ENCODE measurements at places on chromosomes 7 and 10.
A peak's percentile ranks its signal among the peaks of the same experiment; 100 is the strongest.

DNA sequence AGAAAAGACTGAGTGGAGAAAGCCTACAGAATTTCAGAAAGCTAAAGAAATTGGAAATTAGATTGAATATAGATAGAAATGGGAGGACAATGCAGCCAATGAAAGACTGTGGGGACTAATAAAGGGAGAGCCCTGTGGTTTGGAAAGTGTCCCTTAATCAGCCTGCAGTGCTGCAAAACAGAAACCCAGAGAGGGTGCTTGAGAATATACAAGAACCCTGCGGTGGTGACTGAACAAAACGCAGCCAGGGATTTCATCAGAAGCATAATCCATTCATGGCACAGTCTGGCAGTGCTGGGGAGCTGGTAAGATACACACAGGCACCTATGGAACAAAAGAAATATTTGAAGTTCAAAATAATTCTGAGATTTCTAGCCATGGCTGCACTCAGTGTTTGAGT lies 19.1 kb downstream of the CEP41 start:
- DNase-seq: no peak

DNA sequence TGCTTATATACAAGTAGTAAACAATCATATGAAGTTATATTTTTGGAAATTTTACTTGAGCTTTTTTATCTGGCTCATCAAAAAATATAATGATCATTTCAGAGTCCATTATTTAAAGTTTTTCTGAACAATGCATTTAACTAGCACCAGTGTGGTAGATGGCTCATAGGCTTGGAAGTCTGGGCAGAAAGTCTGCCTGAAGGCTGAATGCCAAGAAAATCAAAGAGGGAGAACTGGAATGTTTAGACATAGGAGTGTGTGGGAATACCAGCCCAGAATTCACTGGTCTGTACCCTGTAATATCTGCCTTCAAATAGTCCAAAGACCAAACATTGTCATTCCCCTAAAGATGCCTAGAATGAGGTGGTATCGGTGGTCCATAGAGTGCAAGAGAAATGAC lies 40.3 kb upstream of the ANK3 start:
- no peak for DNase-seq

GRCh38 chr10:5105626-5106025 lies 11.4 kb downstream of the AKR1C3 start:
- no peak for DNase-seq

- no peak for DNase-seq
Measured at GRCh38 chr7:33781796-33782195, 123.5 kb upstream of the BMPER start.

DNA sequence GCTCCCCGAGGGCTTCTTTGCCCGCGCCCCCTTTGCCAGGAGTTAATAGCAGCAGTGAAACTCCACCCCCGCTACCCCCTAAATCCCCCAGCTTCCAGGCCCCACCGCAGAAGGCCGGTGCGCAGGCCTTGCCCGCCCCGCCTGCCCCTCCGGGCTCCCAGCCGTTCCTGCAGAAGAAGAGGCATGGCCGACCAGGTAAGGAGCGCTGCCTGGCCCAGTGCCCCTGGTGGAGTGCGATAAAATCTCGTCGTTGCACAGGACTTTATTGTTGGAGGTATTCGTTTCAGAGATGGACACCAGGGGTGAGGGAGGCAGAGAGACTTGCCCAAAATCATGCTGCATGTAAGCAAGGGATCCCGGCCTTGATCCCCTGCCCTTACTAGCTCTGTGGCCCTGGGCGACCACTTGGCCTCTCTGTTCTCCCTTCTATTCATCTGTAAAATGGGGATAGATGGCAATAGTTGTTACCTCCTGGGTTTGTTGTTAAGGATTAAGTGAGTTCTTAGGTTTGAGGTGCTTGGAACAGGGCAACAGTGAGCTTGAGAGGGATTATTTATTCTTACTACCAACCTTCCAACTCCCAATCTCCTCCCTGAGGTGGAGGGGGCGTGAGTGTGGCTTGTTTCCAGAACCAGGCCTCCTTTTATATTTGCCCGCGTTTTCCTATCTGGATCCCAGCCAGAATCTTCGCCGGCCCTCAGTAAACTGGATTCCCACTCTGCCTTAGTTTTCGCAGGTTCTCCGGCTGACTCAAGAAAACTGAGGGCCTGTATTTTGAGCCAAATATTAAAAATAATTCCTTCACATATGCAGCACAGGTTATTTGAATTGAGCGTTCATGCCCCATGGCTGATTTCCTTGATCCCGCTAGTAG lies 78.3 kb downstream of the WIPF3 start:
- DNase-seq: peak; percentile 47

GRCh38 chr10:15802375-15802949 lies 57.8 kb downstream of the MINDY3 start:
- DNase-seq: no peak

- DNase-seq: no peak
Measured at GRCh38 chr7:133320891-133321290, 68.0 kb downstream of the EXOC4 start.

DNA sequence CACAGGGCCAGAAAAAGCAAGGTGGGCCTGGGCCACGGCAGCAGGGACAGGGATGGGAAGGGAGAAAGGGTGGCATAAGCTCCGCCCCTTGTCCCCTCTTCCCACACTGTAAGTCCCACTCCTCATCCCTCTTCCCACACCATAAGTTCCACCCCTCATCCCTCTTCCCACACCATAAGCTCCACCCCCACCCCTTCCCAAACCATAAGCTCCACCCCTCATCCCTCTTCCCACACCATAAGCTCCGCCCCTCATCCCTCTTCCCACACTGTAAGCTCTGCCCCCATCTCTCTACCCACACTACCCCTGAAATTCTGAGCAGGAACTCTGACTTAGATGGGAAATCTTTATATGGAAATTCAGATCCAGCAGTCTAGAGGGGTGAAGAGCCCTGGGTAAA lies 55.7 kb downstream of the HSPA12A start:
- DNase-seq: no peak

GRCh38 chr7:102320181-102320580 lies 33.5 kb downstream of the SH2B2 start:
- DNase-seq: no peak

- no peak for DNase-seq
Measured at GRCh38 chr10:17354781-17355180, 99.6 kb downstream of the ST8SIA6 start.

GRCh38 chr10:52032681-52033629 lies 281.1 kb upstream of the DKK1 start:
- DNase-seq: no peak

GRCh38 chr10:63173468-63174232 lies 40.5 kb downstream of the NRBF2 start:
- no peak for DNase-seq

GRCh38 chr10:31678575-31679516 lies 249.8 kb downstream of the ARHGAP12 start:
- DNase-seq: no peak

DNA sequence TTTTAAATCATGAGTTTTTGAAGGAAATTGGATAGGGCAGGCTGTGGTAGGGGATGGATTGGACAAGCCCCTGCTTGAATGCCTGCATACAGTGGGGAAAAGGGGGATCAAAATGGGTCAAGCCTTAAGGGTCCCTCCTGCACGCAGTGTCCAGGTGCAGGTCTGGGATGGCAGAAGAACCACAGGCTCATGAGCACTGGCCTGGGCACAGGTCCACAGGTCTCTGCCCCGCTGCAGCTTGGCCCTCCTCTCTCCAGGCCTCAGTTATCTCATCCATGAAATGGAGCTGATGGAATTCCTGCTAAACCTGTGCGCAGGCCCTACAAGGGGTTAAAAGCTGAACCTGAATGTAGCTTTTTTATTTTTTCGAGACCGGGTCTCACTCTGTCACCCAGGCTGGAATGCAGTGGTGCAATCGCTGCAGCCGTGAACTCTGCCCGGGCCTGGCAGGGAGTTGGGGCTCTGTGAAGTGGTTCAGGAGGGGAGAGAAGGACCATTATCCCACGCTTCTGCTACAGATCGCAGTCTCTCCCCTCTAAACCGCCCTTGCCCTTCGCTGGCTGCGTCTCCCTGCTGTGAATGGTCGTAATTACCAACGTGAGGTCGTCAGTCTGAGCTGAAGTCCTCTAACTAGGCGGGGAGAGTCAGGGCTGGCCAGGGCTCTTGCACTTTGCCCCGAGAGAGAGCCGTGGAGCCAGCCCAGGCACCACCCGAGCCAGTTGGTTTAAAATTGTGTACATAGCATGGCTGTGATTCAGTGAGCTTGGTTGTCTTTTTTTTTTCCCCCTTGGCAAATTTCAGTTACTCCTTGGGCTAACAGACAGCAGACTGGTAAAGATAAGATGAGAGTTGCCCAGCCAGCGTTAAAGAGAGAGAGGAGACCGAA lies 77.5 kb upstream of the GTF2I start:
- peak; percentile 36 for DNase-seq

- no peak for DNase-seq
Measured at GRCh38 chr10:36671607-36672006, 453.8 kb upstream of the ANKRD30A start.

DNA sequence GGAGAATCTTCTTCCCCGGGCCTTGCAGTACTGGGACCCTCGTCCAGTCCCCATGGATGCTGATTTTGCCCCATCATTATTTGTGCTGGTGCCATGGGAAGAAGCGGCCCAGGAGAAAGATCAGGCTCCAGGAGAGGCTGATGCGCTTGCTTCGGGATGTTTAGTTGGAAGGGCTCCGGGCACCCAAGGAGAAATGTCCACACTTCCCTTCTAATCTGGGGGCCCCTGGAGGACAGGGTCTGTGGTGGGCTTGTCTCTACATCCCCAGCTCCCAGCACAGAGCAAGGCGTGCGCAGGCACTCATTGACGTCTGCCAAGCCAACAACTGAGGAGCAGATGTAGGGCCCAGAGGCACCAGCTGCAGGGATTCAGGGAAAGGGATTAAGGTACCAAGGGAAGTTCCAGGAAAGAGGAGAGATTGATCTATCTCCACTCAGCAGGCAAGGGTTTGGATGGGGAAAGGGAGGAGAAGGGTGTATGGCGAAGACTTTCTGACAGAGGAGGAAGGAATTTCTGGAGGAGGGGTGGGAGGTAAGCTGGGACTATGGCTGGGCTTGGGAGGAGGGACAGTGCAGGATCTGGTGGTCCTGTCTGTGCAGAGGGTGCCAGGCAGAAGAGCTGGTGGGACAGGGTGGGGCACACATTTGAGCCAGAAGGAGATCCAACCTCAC lies 38.7 kb upstream of the LEP start:
- no peak for DNase-seq

DNA sequence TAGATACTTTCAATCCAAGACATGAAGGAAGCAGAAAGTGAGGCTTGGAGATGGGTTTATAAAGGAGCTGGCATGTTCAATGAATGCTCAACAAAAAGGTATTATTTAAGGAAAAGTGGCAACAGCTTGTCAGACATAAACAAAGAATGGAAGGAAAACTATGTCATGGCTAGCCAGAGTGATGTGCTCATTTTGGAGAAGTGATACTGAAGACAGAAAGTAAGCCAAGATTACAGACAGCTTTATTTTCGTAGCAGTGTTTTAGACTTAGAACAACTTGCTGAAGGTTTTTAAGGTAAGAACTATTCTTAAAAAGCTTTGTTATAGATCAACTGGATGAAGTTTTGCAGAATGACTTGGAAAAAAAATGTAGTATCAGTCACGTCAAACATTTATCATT lies 160.5 kb upstream of the FERD3L start:
- no peak for DNase-seq

DNA sequence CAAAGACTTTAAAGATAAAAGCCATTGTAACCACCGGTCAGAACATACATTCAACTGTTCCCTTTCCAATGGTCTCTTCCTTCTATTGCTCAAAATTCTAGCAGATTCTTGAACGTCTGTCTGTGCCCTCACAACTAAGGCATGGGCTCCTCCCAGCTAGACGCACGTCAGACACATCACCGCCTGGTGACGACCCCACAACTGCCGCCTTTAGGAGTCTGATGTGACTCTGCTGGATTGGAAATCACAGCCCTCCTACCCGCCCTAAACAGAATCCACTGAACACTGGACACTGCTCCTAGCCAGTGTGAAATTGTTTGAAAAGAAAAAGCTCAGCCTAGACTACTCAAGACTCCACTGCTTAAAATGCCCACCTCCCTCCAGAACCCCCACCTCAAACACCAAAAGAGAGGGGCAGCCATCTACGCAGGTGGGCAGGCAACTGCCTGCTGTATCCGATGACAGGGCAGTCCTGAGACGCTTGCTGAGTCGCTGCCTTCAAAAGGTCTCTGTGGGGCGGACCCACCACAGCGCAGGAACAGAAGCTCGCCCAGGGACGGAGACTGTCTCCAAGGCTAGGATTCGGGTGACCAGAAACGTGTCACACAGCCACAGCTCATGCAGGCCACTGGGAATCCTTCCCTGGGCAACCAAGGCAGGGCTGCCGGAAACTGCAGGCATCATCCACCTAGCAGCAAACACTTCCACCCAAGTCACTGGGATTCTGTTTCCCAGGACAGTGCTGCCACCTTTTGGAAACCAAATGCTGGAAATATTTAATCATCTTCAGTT lies 34.7 kb downstream of the GSDME start:
- DNase-seq: no peak

GRCh38 chr7:132901241-132901640 lies 180.6 kb downstream of the CHCHD3 start:
- DNase-seq: no peak

DNA sequence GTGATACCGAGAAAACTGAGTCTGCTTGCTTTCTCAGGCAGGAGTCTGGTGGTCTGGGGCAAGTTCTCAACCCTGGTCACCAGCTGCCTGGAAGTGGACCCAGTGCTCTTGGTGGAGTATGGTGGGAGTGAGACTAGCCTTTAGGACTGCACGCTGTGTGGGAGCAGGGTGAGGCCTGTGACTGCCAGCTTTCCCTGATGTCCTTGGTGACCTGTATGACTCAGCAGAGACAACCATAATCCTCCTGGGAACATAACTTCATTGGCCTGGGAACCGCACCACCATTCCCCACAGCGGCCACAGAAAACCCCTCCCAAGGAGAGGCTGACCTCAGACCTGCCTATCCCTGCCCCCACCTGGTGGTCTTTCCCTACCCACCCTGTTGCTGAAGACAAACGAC lies 139.5 kb upstream of the CHRM2 start:
- no peak for DNase-seq

DNA sequence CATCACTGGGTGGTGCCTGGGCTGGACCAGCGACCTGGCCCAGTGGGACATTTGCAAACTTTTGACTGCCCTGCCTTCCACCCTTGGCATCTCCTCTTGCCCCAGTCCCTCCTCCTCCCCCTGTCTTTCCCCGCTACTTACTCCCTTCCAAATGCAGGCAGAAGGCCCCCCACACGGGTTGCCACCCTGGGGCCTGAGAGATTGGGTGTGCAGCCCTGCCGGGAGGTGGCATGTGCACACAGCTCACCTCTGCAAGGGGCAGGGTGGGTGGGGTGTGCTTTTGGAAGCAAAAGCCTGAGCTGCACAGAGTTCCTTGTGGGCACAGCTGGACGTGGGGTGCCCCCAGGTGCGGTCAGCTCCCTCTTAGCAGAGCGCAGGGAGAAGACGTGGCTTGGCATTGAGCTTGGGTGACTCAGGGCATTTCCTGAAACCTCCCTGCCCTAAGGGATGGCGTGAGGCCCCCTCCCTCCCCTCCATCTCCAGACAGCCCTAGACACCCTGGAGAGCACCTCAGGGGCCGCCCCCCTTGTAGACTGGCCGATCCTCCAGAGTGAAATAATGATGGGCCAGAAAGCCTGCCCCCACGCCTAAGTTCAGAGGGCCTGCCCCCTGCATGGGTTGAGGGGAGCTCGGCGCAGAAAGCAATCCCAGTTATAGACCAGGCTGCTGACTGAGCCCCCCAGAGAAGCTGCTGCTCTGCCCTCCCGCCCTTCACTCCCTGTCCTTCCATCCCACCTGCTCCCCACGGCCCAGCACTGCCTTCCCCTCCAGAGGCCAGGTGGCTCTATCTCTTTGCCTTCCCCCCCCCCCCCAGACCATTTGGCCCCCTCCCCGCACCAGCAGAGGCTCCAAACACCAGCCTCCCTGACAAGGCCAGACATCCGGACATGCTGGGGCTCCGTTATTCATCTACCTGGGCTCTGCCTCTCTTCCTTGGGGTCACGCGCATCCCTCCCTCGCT lies 2.3 kb upstream of the SHH start:
- DNase-seq: no peak

- no peak for DNase-seq
Measured at GRCh38 chr7:76294344-76295024, 8.0 kb upstream of the HSPB1 start.
